ENCODE measurements at places on chromosomes 3 and 15.
A peak's percentile ranks its signal among the peaks of the same experiment; 100 is the strongest.

DNA sequence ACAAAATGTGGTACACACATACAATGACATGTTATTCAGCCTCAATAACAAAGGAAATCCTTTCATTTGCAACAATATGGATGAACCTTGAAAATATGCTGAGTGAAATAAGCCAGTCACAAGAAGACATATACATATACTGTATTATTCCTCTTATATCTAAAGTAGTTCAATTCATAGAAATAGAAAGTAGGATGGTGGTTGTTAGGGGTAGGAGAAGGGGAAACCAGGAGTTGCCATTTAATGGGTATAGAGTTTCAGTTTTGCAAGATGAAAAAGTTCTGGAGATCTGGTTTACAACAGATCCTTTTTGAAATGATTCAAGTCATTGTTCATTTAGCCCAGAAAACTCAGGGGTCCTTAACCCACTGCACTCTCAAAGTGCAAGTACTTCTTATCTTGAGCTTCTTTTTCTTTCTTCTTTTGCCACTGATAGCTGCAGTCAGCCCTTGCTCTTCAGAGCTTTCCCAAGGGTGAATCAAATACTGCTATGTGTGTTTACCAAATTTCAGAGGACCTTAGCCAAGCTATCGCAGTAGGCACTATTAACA, 208.0 kb upstream of the EOMES start:
- no peak for DNase-seq

DNA sequence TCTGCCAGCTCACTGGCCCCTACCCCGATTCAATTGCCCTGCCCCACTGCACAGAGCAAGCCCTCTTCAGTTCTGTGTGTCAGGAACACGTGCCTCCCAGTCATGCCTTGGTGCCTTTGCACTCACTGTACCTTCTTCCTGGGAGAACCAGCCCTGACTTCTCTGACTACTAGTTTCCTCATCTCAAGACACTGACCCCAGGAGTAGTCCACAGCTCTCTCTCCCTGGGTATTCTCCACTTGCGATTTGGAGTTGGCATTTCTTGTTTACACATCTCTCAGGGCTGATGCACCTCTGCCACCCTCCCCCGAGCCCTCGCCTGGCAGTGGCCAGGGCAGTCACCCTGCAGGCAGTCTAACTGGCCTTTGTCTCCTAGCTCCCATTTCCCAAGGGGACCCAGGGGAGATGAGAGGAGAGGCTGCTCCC, 5.7 kb downstream of the CISH start:
- DNase-seq: no peak

GRCh38 chr3:171261487-171261886, 198.7 kb downstream of the TNIK start:
- DNase-seq: no peak

DNA sequence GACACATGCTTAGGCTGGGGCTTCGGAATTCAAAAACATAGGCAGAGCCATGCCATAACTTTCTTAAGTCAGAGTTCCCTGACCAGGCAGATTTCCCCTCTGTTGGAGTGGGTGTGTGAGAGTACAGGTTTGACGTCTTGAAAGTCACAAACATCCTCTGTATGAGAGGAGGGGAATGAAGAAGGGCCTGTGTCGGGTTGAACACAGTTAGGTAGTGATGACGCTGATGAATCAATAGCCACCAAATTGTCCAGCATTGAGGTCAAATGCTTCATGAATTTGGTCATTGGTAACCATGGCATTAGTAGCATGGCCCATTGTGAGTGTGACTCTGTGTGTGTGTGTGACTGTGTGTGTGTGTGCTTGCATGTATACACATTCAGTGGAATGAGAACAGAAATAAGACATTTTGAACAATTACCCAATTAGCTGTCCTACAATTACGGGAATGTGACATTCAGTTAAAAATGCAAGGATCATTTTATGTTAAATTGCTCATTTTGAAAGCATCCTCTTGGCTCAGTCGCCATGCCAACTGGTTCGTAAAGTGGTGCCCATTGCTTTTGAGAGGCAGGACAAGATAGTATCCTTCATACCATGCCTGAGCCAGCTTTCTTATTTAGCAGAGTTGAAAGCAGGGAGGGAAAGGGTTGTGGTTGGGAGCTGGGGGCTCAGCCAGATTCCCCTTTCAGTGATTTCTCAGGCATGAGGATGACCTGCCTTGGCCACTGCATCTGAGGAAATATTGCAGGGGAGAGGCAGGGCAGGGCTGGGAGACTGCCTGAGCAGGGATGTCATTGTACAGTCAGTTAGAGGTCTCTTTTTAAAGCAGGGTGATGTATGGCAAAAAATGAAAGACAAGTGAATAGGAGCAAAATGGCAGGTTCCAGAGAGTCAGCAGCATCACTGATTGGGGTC, 35.4 kb downstream of the RBP2 start:
- DNase-seq: no peak

GRCh38 chr15:75577401-75578172, 1.5 kb downstream of the PTPN9 start:
- no peak for DNase-seq

- DNase-seq: no peak
These were observed 211.4 kb upstream of the ZNF385D start for GRCh38 chr3:21962456-21962855.

GRCh38 chr3:49647741-49648140, 26.4 kb upstream of the APEH start:
- no peak for DNase-seq

DNA sequence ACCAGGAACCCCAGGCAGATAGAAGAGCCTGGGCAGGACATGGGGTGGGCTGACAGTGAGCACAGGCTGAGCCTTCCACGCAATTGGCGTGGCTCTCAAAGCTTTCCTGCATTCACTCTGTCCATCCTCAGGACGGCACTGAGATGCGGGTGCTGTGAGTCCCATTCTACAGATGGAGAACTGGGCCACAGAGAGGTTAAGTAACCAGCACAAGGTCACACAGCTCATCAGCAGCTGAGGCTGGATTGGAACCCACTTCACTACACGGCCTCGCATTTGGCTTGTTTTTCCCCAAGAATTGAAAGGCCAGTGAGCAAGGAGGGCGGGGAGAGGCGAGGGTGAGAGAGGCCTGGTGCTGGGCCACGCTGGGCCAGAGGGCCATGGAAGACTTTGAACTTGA, 36.0 kb upstream of the GRIP2 start:
- DNase-seq: no peak

DNA sequence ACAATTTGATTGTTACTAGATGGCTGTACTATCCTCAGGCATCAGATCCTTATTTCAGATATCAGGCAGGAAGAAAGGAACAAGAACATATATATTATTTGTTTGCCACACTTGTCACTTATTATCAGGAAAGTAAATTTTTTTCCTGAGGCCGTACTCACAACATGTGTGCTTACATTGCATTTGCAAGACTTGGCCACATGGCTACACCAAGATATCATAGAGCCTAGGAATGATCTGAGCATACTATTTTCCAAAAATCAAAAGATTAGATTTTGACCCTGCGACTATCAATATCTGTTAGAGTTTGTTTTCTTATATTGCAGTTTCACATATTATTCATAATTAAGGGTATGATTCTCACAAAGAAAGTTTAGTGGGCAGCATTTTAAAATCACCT, 426.2 kb upstream of the BCHE start:
- DNase-seq: no peak

GRCh38 chr3:154137036-154137435, 15.8 kb downstream of the ARHGEF26 start:
- DNase-seq: no peak

GRCh38 chr3:4826237-4827100, 152.8 kb upstream of the BHLHE40 start:
- peak; percentile 7 for DNase-seq

GRCh38 chr3:187713504-187713903, 11.1 kb upstream of the RTP2 start:
- no peak for DNase-seq

DNA sequence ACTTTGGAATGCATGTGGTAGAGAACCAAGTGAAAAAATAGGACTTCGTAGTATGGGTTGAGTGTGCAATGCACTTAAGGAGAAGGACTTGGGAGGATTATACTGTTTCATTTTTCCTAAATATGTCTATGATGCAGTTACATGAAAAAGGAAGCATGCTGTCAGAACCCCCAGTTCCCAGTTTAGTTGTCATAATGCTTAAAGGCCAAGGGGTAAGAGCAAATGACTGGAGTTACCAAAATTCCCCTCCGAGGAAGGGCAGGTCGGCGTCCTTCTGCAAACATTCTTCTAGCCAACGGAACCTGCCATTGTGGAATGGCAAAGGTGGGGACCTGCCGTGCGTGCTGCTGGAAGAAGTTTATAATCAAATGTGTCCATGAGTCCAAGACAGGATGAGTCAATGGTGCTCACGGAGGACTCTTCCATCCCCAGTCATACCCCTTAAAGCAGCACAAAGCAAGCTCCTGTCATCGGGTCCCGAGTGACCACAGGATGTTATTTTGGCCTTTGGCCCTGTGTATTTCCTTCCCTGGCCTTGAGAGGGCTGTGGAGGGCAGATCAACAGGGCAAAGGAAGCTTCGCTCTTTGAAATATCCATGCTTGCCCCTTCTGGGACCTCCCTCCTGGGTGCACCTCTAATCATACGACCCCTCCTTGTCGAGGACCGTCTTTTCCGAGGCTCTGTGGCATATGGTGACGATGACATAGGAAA, 93.2 kb downstream of the SLCO3A1 start:
- DNase-seq: no peak

DNA sequence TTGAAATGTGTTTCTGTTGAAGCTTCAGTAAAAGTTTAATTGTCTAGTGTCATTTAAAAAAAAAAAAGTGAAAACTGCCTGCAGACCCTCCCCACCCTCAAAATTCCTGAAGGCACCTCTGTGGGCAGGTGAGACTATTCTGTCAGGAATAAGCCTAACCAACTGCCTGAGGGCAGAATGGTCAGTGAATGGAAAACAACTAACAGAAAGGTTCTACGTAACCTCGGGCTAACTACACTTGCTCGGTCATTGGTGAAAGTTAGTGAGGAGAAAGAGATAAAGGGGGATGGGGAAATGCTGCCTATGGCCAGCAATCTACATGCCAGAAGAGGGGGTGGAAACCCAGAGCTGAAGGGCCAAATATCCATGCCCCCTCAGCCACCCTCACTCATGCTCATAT, 108.6 kb upstream of the SLC24A5 start:
- DNase-seq: no peak

DNA sequence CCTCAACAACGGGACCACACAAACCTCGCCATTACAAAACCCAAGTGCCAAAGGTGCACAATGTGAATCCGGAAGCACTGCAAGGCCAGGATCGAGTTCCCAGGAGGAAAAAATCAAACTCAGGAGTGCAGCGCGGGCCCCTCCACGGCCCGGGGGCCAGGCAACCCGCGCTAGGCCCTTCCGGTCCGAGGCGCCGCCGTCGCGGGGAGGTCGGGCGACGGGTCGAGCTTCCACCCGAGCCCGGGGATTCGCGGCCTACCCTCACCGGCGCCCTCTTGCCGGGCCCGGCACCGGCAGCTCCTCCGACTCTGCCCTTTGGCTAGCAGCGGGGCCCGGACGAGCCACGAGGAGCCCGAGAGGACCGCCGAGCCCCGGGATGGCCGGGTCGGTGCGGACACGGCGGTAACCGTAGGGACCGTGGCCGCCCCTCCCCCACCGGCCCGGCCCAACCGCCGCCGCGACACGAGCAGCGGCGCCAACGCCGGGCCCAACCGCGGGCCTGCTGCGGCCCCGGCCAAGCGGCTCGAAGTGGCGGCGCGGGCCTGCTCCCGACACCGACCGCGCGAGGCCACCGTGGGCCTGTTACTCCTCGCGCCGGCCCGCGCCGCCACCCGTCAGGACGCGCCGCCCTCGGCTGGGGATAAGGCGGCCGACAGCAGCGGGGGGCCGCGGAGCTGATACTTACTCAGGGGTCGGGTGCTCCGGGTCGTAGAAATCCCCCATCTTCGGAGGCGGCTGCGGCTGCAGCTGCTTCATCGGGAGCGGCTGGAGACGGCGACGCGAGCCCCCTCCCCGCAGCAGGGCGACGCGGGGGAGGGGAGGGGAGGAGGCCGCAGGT, 525 bp downstream of the SETD2 start:
- DNase-seq: no peak

DNA sequence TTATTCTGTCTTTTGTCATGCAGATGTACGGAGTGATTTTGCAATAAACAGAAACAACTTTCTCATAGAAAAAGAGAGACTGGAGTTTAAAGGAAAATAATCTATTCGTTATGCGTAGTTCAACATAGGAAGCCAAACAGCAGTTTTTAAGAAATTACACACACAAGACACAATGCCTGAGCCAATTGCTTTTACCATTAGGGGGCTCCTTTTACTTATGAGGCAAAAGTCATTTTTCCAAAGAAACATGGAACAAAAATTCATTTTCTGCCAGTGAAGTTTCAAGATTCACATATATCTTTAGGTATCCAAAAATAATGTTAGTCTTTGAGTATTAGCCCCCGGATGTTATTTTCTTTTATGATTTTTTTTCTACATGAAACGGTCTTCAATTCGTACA, 10.7 kb downstream of the CNTN6 start:
- DNase-seq: no peak

DNA sequence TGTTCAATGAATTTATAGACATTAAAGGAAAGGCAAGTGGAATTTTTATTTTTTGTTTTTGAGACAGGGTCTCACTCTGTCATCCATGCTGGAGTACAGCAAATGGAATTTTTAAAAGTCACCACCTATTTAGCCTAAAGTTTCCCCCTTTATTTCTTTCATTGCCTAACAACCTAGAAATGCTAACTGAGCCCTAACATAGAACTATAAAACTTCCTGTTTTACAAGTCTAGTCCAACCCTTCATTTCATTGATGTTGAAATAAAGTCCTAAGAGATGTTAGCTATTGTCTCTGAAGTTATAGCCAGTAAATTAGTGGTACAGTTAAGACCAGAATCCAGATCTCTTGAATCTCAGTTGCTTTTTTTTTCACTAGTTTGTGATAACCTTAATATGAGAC, 39.0 kb downstream of the MAPK6 start:
- DNase-seq: no peak

- no peak for DNase-seq
These were observed 571.9 kb upstream of the CBLB start for GRCh38 chr3:106440672-106441071.

GRCh38 chr15:73571346-73571745, 61.8 kb downstream of the NPTN start:
- DNase-seq: no peak

All from esophagus squamous epithelium (tissue), 5 donors.